ENCODE measurements at places on chromosomes 7 and 10.

DNA sequence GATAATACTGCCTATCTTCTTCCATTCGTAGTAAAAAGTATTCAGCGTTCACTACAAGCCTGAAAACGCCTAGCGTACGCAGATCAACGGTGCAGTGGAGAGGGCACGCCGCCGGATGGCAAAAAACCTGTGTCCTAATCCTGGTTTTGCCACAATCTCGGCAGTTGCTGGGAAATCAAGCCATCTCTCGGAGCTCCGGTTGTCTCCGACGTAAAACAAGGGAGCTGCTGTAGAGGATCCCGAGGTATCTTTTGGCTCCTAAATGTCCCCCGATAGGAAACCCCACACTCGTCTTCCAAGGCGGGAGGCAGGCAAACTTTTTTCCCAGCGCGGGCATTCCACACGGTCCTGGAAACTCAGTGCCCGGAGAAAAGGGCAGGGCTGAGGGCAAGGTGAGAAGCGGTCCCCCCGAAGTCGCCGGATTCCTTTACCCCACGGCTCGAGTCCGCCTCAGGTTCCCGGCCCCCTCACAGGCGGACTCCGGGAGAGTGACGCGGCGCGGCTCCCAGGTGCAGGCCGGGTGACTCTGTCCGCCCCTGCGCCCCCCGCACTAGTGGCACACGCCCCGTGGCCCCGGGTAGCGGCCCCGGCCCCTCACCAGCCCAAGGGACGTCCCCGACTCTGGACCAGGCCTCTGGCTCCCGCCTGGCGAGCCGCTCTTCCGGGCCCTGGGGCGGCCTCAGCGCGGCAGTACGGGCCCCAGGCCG, 649 bp downstream of the IDE start:
- no peak for DNase-seq

DNA sequence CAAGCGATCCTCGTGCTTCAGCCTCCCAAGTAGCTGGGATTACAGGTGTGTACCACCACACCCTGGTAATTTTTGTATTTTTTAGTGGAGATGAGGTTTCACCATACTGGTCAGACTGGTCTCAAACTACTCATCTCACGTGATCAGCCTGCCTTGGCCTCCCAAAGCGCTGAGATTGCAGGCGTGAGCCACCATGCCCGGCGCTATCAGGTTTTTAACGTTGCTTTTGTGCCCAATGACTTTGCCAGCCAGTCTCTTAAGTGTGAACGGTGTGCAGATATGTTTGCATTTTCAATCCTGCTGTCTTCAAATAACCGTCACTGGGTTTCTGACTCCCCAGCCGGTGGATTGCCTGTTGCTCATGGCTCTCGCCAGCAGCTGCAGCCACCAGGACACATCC, 201.8 kb upstream of the PPP2R2D start:
- DNase-seq: no peak

DNA sequence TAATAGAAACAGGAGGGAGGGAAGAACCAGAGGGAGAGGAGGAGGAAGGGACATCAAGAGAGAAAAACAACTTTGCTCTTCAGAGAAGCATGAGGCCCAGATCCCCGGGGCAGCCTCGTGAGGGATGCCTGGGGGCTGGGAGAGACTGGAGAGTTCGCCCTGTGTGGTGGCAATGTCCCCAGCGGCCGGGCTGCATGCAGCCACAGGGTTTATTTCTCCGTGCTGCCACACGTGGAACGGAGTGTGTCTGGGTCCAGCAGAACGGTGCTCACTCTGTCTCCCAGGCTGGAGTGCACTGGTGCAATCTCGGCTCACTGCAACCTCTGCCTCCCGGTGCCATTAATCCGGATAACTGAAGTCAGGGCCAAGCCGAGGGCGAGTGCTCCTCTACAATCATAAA, 257.7 kb downstream of the ACTR3B start:
- DNase-seq: no peak

DNA sequence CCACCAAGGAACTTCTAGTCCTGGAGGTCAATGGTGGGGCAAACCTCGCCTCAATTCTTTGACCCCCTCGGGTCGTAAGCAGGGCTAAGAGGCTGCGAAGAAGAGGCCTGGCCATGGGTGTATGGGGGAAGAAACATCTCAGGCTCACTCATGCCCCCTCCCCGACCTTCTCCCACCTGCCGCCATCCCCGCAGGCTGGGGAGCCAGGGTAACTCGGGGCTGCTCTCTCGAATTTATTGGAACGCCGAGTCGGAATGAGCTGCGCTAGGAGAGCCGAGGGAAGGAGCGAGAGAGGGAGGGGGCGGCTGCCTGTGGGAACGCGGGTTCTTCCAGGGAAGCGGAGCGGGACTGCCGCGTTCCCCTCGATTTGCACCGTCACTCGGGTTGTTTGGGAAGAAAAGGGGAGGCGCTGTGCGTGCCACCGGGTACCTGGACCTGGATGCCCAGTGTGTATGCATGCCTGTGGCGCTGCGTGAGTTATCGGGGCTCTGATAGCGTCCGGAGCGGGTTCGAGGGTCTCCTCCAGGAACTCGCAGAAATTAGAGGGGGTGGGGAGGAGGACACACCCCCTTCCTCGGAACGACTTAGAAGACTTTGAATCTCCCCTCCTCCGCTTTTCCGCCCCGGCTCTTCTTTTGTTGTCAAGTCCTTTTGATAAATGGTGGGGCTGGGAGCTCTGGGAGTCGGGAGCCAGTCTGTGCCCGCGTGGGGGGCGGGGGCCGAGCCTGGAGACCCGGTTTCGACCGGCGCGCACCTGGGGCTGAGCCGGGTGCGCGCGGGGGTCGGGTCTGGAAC, 1.8 kb upstream of the ZNF503 start:
- DNase-seq: no peak

GRCh38 chr7:131226514-131226865, 101.2 kb upstream of the MKLN1 start:
- DNase-seq: no peak

GRCh38 chr7:101947899-101948298, 130.5 kb downstream of the CUX1 start:
- DNase-seq: no peak

- no peak for DNase-seq
Measured at GRCh38 chr7:55444786-55445185, 79.6 kb downstream of the LANCL2 start.
